ENCODE measurements at places on chromosomes 2 and 18.

DNA sequence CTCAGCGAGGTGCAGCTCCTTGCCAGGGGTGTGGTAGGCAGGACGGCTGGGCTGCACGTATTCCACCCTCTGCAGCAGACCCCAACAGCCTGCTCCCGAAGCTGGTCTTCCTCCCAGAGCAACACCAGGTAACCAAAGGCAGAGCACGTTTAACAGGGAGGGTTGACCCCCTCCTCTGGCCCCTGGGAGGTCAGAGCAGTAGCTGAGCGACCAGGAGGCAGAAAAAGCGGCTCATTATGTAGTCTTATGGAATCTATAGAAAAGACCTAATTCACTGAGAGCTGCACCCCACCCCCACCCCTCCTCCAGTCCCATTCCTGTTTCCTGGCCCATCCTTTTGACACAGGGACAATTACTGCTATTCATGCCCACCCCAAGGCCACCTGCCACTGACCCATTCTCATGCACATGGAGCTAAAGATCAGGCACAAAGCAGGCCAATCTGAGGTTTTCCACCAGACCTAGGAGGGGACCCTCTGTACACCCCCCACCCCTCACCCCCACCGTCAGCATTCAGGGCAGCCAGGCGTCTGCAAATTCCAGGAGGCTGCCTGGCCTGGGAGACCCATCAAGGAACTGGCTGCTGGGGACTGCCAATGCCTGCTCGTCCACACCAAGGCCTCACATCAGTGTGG, 60.9 kb upstream of the FZD7 start:
- DNase-seq: no peak

GRCh38 chr2:1511455-1511854, 98.2 kb downstream of the TPO start:
- DNase-seq: no peak

DNA sequence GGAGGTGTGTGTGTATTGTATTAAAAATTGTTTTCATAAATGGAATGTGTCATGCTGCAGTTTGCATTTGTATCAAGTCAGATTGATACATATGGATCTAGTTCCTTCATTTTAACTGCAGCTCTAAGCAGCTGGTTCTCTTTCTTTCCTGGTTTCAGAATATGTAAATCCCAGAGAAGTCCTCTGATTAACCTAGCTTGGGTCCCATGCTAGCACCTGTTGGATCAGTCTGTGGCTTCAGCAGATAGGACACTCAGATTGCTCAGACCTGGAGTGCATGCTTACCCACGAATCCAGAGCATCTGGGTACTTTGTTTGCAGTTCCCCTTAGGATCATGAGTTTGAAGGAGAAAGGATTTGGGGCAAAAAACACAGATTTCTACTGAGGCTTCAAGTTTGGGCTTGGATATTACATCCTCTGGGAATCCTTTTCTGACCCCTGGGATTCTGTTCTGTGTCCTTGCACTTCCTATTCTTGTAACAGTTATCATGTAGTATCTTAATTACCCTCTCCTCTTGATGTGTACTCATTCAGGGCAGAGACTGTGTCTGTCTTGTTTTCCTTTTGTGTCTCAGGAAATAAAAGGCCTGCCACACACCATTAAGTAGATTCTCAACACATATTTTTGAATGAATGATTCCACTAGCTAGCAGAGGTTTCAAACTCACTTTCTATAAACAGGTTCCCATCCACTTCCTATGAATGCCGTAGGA, 142.1 kb downstream of the PHLPP1 start:
- DNase-seq: no peak

GRCh38 chr18:57088883-57089282, 58.0 kb upstream of the BOD1L2 start:
- no peak for DNase-seq

DNA sequence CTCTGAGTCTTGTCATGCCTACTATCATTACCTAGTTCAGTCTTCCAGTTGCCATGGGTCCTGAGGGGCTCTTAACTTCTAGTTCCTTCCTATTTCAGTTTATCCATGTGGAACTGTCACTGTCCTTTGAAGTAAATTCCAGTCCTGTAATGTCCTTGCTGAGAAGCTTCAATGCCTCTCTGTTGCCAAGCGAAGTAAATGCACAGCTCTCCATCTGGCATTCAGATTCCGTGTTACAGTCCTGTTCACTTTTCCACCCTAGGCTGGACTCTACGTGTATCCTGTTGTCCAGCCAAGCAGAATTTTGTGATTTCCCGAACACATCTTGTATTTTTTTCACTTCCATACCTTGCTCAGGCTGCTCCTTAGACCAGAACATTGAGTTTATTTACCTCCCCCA, 245.3 kb downstream of the BABAM2 start:
- no peak for DNase-seq

DNA sequence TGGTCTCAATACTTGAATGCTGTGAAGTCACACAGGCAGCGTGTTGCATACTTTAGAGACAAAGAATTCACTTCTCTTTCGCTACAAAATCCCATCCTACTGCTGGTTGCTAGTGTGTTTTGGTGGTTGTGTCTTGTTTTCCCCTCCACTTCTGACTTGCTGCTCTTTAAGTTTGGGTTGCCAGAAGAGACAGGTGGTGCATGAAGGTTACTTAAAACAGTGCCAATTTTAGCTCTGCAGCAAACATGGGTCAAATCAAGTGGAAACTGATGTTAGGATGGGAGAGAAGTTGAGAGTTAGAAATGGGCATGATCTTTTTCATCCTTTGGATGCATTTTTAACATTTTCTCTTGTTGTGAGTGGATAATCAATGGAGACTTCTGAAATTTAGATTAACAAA, 136.2 kb upstream of the KCNH7 start:
- DNase-seq: no peak

- DNase-seq: no peak
Measured at GRCh38 chr2:236073246-236073645, 94.9 kb downstream of the GBX2 start.

DNA sequence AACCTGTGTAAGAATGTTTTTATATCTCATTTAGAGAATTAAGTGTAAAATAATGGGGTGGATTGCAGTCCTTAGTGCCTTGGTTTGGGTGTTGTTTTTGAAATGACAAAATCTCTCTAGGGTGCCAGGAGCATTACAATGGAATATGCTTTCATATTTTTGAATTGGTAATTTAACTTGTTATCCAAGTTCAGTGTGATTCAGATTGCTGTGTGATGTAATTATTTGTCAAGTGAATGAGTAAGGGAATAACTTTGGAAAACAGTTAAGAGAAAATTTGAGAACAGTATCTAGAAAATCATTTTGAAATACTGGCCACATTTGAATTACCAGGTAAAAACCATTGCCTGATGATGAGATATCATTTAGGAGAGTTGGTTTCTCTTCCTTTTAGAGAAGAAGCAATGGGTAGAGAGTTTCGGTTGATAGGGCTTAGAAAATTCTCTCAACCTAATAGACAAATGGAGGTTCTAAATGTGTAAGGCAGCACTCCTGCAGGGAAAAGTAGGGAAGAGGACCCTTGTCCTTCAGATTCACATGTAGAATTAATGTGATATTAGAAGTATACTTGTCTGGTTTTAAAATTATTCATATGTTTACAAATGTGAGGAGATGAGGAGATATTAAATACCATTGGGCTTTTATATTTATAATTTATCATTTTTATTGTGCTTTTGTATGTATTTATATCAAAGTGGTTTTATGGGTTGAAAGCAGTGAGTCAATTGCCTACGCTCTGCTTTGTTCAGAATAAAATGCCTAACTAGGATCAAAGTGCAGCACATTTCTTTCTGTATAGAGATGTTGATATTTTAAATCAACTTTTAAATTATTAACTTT, 124.8 kb downstream of the PHLPP1 start:
- no peak for DNase-seq

- no peak for DNase-seq
Measured at GRCh38 chr18:6281874-6282273, 132.8 kb downstream of the L3MBTL4 start.

GRCh38 chr18:79379251-79379905, 16.4 kb upstream of the NFATC1 start:
- DNase-seq: no peak

DNA sequence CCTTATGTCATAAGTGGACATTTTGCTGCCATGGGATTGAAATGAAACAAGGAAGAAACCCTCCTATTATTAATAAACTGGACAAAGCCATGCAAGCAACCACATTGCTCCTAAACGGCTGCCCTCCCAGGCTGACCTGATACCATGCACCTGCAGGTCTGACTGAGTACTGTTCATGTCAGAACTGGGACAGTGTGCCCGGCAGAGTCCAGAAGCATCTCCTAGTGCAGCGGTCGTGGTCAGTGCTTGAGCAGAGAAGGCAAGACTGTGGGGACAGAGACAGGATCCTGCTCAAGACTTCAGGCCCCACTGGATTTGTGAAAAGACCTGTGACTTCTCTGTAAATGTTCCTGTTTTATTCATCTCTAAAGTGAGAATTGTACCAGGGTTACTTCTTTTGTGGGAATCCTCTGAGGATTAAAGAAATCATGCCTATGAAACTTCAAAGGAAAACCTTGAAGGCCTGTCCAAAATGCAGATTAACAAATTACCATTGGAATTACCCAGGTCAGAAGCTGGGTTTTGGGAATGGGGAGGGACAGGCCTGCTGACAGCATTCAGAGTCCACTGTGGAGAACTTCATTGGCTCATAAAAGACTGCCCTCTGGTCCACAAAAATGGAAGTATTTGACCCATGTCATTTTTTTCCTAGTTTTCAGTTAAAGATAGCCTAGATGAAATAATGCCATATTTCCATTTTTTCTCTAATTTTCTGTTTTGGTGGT, 13.9 kb downstream of the RNF144A start:
- DNase-seq: no peak
